Camera-type eye (tissue), 1 donor: ENCODE measurements at places on chromosomes 7 and 10. TPM values are rescaled to one million over a fixed set of nuclear protein-coding genes. Genes with fewer than 3 reads are reported as not detected.

SLC26A5 gene
- total RNA-seq, result 0.71 TPM

HPS1 gene
- 21.6 TPM for total RNA-seq

A1CF gene
- total RNA-seq, result not detected

TMEM176A gene
- 15.6 TPM for total RNA-seq

BMPER gene
- total RNA-seq, result 10.6 TPM
